ENCODE measurements at places on chromosomes 7 and 10. TPM values are rescaled to one million over a fixed set of nuclear protein-coding genes. Genes with fewer than 3 reads are reported as not detected.

GRCh38 chr10:67471022-67471421 lies 225.0 kb downstream of the CTNNA3 start:
- DNase-seq: no peak

- no peak for DNase-seq
Measured at GRCh38 chr7:27459731-27460053, 203.0 kb downstream of the HIBADH start.

- DNase-seq: no peak
Measured at GRCh38 chr7:49821181-49821580, 47.7 kb downstream of the VWC2 start.

DNA sequence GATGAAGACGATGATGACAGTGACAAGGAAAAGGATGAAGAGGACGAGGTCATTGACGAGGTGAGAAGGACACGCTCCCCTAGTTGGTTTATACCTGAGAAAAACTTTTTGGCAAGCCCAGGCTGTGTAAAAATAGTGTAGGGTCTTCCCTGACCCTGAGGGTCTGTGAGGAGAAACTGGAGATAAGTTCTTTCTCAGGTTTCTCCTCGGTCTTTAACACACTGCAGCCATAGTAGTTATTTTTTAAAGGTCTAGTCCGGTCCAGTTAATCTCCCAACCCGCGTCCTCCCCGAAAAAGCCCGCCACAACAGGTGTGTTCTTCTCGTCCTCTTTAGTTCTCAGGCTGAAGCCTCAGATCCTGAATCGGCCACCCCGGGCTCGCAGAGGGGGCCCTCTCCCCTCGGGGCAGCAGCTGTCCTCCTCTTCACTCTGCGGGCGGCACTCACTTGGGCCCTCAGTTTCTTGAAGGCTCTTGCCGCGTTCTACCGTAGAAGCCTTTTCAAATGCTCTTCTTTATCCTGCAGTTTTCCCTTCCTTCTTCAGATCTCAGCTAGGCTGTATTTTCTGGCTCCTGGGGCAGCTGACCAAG lies 411 bp downstream of the BCCIP start:
- DNase-seq: no peak

GRCh38 chr10:728603-729002 lies 39.1 kb upstream of the DIP2C start:
- no peak for DNase-seq

- DNase-seq: no peak
Measured at GRCh38 chr7:23043441-23043840, 29.5 kb upstream of the HYCC1 start.

DNA sequence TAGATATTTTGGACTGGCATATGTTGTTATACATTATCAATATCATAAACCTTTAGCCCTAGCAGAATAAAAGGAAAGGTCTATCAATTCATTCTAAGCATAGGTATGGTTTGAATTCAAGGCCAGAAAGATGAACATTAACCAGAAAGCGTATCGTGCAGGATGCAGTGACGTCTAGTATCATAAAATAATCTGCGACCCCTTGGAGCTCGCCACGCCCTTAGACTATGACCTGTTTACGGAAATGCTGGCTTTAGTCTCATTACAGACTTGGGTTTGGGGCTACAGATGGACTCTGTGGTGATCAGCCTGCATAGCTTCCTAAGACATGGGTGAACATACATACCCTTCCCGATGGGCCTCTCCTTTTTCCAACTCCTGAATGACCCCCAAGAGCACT lies 21.5 kb downstream of the INSYN2A start:
- DNase-seq: no peak

GRCh38 chr10:19699299-19699698 lies 116.9 kb upstream of the PLXDC2 start:
- DNase-seq: no peak

DNA sequence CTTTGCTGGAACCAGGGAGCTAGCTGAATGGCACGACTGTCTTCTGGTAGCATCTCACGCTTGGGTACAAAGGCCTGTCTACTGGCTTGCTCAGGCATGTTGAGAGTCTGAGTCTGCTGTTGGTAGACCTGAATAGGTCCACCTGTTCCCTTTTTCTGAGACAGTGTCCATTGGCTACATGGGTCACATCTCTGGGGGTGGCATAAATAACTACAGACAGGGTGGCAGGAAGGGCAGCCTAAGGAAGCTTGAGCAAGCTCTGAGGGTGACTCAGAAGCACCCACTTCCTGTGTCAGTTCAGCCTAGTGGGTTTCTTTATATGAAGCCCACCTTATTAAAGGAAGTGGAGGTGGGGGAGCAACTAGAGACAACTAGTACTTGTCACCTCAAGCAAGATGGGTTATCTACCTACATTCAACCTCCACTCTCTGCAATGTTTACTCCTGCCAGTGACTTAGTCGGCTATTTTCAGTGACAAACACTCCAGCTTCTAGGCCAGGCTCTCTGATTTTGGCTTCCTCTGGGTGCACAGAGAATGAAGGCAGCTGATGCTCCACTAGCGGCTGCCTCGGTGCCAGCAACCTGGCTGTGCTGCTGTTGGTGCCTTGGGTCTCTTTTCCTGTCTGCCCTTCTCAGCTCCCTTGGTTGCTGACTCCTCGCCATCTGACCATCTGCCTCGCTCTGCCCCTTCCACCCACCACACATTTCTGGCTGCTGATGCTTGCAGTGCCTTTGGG lies 5.7 kb upstream of the ZYX start:
- DNase-seq: no peak

- no peak for DNase-seq
Measured at GRCh38 chr7:143222782-143223181, 945 bp downstream of the TAS2R40 start.

DNA sequence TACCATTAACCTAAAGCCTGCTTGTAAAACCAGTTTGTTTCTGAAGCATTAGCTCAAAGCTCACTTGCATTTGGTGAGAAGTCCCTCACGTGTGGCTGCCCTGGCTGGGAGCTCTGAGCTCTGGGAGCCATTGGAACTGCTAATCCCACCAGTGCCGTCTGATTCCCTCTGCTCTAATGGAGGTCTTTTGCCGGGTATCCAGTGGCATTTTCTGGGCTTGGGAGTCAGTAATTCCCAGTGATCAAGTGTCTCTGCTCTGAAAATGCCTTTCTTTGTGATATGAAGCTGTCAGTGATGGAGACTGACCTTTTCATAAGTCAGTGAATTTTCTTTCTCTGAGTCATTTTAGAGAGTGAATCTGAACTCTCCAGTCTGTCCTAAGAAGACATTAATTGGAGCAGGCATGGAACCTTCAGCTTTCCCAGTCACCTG lies 36.9 kb upstream of the FAM20C start:
- DNase-seq: no peak

DNA sequence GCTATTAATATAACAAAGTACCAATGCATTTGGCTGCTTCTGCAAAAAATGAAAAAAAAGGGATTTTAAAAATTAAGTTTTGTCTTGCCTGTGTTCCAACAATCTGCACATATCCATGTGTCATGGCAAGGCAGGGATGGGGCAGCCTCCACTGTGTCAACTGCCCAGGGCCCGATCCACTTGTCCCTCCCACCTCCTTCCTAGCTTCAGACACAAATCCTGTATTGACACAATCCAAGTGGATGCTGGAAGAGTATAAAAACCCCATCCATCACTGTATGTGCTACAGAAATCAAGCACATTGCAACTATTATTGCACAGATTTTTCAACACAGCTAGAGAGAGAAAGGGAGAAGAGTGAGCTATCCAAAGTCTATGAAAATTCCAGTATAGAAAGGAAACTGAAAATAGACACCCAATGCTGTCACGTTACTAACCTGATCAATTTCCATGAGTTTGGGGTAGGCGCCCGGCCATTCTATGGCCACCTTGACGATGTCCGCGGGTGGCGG lies 106.4 kb downstream of the ELMO1 start:
- DNase-seq: no peak

DNA sequence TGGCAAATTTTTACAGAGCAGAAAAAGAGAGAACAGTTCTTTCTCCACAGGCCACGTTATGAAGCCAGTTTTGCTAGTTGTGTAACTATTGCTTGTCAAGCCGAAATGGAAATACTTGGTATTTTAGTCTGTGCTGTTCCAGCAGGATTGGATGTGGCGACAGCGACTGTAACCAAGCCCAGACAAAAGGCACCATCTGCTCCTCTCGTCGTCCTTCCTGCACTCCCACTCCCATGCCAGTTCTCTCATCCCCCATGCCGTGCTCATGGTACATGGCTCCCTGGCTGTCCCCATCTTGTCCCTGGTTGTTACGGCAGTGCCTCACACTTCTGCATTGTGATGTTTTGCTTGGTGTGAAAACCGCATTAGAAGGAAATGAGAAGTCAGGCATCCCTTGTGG lies 185.7 kb upstream of the FZD8 start:
- DNase-seq: no peak

DNA sequence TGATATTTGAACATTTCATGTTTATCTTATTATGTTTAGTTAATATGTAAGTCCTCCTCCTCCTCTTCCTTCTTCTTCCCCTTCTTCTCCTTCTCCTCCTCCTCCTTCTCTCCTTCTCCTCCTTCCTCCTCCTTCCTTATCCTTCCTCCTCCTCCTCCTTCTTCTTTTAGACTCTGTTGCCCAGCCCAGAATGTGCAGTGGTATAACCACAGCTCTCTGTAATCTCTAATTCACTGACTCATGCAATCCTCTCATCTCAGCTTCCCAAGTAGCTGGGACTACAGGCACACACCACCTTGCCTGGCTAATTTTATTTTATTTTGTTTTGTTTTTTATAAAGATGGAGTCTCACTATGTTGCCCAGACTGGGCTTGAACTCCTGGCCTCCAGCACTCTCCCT lies 83.4 kb upstream of the ODAD2 start:
- DNase-seq: no peak

GRCh38 chr7:106139265-106140251 lies 27.4 kb upstream of the SYPL1 start:
- DNase-seq: no peak

- no peak for DNase-seq
Measured at GRCh38 chr7:43937444-43937843, 11.2 kb downstream of the UBE2D4 start.

DNA sequence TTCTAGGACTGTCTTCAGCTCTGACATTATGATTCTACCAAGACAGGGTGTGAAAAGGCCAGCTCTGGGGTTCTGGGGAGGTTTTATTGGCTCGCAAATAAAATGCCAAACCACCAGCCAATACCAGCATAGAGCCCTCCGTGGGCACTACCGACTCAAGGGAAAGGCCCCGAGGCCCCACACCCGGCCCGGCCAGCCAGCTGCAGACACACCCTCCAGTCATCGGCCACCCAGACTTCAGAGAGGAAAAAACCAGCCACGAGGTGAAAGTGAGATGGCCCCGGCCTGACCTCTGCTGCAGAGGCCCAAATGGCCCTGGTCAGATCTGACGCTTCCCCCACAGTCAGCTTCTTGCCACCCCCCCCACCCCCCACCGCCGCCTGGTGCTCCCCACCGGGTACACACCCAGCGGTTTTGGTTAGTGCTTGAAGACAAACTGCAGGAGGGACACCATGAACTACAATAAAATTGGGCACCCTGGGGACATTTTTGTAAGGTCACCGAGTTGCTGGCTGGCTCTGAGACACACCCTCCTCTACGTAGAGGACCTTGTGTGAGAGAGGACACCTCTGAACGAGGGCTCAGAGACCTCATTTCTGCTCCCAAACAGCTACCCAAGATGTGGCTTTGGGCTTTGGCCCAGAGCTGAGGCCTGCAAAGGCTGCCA lies 79.9 kb downstream of the PRKAG2 start:
- DNase-seq: no peak

GRCh38 chr7:84294847-84295455 lies 100.4 kb upstream of the SEMA3A start:
- no peak for DNase-seq

DNA sequence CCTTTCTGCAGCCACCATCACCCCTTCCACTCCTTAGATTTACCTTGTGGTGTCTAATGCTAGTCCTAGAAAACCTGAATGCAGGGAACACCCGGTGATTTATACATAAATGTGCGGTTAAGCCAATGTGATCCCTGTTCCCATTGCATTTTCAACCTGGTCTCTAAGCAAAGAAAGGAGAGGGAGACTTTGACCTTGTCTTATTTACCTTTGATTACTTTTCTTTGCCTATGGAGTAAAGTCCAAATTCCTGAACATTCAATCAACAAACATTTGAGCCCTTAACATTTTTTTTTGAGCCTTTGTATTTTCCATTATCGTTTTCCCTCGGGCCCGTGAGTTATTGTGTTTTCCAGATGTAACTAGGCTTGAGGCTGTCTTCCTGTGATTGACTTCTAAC lies 233.9 kb downstream of the ZNF248 start:
- DNase-seq: no peak

DNA sequence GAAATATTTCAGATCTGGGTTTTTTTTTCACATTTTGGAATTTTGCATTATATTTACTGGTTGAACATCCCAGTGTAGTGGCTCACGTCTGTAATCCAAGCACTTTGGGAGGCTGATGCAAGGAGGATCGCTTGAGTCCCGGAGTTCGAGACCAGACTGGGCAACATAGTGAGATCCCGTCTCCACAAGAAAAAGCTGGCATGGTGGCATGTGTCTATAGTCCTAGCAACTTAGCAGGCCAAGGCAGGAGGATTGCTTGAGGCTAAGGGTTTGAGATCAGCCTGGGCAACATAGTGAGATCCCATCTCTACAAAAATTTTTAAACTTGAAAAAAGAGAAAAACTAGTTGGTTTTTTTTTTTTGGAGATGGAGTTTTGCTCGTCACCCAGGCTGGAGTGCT lies 6.0 kb downstream of the RFC2 start:
- DNase-seq: no peak

DNA sequence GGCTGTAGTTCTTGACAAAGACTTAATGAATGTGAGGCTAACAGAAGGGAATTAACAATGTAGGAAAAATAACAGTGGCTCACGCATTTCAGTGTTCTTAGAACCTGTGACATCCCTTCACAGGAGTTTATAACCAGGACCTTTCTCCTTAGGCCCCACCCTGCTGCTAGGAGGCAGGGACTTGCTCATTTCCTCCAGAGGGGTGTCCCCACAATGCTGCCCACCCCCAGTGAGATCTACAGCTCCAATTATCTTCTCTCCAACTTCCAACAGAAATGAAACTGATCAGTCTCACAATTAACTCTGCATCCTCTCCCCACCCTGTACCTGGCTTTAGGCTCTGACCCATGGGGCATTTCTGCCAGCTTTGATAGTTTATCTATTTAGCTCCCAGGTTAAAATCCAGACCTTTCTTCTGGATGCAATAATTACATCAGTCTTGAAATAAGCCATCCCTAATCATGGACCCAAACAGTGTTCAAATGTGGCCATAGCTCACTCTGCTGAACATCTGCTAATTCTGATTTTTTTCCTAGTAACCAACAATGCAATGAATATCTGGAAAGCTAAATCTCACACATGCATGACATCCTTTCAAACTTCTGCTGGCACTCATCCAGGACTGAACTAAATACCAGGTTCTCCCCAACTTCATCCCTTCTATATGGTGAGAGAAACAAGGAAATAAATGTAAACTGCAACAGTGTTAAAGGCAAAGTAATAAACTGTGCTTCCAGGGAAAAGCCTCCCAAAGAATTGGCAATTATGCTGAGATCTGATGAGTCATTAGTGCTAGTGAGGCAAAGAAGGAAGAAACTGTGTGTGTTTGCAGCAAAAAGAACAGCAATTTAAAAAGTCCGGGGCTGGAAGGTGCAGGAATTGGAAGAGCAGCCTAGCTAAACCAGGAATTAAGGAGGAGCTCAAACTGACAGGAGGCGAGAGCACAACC lies 64.6 kb downstream of the HERPUD2 start:
- no peak for DNase-seq

The CALHM3 gene
- total RNA-seq: not detected

The HGF gene
- 20.9 TPM for total RNA-seq

The DLX6 gene
- not detected for total RNA-seq

The ZNF365 gene
- 0.21 TPM for total RNA-seq

The CALML3 gene
- not detected for total RNA-seq

The CHST3 gene
- total RNA-seq: 13.2 TPM

All from ureter (tissue), 1 donor.